Esophagus squamous epithelium (tissue), 5 donors: ENCODE measurements at places on chromosomes 2 and 18.

DNA sequence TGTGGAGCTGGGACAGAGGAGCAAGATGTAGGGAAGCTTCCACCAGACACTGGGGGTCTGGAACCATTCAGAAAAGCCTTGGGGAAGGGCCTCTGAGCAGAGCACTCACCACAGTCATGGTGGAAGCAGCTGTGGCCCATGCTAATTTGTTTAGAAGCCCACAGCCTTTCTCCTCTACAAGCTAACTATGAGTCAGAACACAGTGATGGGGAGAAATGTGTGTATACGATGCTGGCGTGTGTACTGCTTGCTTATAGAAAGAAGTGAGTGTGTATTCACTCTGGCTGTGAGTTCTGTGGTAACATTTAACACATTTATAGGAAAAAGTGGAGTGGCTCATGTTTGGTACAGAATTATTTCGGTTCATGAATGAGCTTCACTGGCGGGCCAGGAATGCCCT lies 157.0 kb upstream of the ACAA2 start:
- no peak for DNase-seq

- no peak for DNase-seq
Observed at GRCh38 chr2:227057060-227057459, 106.9 kb downstream of the COL4A4 start.

DNA sequence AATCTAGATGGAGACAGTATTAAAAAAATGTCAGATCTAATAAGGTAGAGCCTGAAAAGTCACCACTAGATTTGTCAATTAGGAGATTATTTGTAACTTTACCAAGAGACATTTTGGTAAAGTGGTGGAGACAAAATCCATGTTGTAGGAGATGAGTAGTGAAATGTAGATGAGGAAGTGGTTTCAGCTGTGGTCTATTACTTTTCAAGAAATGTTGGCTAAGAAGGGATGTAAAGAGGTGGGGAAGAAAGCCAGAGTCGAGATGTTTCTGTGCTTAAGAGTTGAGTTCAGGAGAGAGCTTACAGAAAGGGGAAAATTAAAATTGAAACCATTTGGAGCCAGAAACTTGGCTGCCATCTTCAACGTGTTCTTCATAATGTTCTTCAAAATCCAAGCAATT lies 22.2 kb downstream of the ACVR2A start:
- DNase-seq = no peak

DNA sequence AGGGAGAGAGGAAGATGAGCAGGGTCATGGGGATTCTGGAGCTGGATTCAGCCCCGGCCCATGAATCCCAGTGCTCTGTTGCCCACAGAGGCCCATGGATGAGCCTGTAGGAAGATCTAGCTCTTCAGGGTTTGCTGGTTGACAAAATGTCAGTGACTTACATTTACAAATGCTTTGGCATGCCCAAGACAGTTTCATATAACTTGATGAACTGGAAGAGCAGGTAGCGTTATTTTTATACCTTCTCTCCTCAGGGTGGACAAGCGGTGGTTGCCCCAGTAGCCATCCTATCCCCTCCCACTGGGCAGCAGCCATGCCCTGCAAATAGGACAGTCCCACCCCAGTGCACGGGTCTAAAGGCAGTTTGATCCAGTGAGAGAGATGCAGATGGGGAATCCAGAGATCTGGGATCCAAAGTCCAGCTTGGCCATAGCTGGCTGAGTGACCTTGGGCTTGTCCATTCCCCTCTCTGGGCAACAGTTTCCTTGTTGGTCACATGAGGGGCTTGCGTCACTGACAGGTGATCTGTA lies 21.5 kb upstream of the KCNK3 start:
- no peak for DNase-seq

DNA sequence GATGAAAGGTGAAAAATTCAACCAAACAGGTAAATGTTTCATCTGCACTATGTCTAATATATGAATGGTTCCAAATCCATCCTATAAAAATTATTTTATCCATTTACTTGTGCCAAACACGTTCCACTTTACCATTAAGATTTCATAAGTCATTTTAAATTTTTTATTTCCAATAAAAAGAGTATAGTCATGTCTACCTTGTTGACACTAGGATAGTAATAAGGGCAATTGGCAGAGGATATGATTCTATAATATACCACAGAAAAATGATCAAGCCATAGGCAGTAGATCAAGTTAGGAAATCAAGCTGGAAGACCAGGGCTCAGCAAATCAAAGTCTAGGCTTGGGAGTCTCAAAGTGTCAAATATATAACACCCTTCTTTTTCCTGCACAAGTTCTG lies 384.3 kb downstream of the METTL4 start:
- no peak for DNase-seq

GRCh38 chr2:165390875-165391274 lies 78.6 kb upstream of the CSRNP3 start:
- DNase-seq = no peak

- DNase-seq = no peak
Observed at GRCh38 chr2:241859436-241860183, 916 bp upstream of the PDCD1 start.

DNA sequence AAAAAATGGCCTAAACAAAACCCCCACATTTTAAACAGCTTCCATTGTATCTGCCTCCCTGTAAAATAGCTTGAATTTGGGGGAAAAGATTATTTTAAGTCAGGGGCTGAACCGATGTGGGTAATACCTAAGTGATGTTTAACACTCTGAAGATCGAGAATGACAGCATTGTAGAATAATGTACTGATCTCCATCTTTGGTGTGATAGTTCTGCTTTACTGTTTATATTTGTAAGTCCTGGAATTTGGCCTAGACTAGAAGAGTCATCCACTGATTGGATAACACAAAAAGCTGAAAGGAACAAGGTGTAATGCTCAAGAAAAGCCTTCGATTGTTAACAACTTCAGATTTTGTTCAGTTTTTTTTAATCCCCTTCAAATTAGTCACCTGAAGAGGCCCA lies 53.8 kb upstream of the CCDC68 start:
- DNase-seq = no peak

- DNase-seq = no peak
Observed at GRCh38 chr2:150475479-150476250, 11.8 kb downstream of the RND3 start.

DNA sequence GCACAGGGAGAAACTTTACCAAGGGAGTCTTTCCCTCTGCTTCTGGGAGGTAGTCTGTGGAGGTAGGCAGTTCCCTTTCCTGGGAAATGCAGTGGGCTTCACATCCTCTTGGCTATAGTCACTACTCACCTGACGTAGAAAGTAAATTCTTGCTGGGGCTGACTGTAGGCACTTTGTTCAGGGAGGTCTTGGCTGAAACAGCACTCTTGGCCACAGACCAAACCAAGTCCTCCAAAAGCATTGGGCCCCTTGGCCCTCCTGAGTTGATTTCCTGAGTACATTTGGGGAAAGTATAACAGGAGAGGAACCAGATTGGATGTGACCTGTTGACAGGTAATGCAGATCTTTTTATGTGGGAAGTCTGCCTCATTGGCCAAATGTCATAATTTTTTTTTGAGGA lies 108.9 kb downstream of the MGAT5 start:
- DNase-seq = no peak

DNA sequence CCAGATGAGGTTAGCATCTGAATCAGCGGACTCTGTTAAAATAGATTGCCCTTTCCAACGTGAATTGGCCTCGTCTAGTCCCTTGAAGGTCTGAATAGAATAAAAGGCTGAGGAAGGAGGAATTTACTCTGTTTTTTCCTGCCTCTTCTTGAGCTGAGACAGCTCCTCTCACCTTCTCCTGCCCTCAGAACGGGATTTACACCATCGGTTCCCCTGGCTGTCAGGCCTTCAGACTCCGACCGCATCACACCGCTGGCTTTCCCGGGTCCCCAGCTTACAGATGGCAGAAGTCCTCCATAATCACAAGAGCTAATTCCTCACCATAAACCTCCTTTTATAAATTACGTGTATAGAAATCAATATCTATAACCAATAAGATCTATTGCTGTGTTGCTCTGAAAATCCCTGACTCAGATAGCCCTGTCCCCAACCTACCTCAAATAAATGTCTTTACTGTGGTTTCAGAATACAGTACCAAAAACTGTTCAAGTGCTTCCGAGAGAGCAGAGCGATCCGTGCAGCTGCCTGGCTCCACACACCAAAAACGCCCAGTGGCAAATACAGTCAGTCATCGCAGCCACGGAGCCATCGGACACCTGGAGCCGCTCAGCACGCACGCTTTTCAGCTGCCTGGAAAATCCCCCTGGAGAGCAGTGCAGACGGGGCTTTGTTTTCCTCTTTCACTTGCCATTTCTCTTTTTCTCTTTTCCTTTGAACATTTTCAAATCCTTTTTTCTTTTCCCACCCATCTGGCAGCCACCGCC lies 196.9 kb downstream of the NRP2 start:
- no peak for DNase-seq

DNA sequence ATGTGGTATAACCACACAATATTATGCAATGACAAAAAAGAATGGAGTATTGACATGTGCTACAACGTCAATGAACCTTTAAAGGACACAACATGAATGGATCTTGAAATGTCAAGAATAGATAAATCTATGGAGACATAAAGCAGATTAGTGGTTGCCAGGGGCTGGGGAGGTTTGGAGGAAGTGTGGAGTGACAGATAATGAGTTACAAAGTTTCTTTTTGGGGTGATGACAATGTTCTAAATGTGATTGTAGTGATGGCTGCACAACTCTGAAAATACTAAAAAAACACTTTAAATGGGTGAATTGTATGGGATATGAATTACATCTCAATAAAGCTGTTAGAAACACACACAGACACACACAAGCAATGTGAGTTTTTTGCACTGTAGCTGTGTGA lies 37.4 kb upstream of the C1D start:
- no peak for DNase-seq

DNA sequence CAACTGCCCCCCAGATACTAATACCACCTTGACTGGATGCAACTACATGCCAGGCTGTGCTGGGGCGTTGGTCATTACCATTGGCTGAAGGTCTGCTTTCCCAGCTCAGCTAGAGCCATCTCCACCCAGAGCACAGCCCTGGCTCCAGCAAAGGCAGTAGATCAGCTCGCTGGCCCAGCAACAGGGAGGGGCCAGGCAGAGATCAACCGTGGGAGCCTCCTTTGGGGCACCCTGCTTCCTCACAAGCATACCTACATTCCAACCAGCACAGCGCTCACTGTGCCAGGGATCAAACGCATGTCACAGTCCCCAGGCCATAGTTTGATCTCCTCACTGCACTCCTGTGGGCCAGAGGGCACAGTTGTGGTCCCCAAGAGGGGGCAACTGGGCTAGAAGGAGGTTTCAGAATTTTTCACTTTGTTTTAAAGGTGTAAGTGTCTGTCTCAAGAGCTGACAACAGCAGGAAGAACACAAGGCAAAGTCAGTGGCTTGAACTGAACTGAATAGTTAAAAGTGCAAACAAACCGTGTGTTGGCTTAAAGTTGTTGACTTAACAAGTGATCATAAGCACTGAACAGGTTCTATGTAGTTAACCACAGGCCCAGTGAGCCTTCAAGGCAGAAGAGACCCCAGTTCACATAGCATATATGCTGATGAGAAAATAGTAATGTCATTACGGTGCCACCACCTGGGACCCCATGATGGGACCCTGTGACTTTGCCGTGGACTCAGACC lies 70.1 kb upstream of the BZW1 start:
- DNase-seq = no peak

- no peak for DNase-seq
Observed at GRCh38 chr2:193348055-193348454, 1153.3 kb upstream of the TMEFF2 start.

GRCh38 chr2:233769260-233769659 lies 8.9 kb upstream of the MROH2A start:
- no peak for DNase-seq

- no peak for DNase-seq
Observed at GRCh38 chr2:225487878-225488416, 88.4 kb downstream of the NYAP2 start.

DNA sequence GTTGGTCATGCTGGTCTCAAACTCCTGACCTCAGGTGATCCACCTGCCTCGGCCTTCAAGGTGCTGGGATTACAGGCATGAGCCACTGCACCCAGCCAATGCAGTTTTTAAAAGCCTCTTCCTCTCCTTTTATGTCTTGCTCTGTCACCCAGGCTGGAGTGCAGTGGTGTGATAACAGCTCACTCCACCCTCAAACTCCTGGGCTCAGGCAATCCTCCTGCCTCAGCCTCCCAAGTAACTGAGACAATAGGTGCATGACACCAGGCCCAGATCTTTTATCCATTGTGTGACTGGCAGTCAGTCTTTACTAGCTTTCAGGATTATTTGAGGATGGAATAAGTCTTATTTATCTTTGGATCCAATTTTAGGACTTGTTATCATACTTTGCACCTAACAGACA lies 13.2 kb downstream of the KCTD18 start:
- no peak for DNase-seq

DNA sequence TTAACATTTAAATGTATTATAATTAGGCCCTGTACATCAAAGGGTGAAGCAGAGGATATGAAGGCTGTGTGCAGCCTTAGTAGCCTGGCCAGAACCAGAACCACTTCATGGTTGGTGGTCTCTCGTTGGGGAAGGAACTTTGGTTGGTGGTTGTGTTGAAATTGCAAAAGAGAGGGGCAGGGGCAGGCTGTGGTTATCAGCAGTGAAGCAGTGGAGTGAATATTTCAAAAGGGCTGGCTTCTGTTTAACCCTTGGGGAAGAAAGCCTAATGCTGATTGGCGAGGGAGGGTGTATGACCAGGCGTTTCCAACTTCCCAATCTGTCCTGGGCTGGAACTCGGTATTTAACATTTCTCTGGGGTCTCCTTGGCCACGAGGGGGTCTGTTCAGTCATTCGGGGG lies 51.2 kb upstream of the LYPD6B start:
- DNase-seq = no peak

- no peak for DNase-seq
Observed at GRCh38 chr2:26008851-26009566, 24.9 kb upstream of the RAB10 start.

DNA sequence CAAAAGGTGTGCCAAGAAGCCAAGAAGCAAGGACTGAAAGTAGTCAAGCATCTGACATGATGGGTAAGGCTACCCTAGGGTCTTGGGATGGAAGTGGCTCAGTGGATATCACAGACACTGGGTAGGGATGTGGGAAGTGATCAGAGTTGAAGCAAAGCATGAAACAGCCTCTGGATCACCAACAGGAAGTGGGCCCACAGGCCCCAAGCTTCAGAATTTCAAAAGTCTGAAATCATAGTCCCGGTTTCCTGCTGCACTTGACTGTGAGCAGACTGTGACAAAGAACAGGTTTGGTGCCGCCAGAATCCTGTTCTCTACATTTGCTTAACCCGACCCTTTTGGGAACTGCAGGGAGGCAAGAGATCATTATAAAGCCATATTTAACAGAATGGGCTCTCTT lies 57.4 kb downstream of the SP100 start:
- DNase-seq = no peak

DNA sequence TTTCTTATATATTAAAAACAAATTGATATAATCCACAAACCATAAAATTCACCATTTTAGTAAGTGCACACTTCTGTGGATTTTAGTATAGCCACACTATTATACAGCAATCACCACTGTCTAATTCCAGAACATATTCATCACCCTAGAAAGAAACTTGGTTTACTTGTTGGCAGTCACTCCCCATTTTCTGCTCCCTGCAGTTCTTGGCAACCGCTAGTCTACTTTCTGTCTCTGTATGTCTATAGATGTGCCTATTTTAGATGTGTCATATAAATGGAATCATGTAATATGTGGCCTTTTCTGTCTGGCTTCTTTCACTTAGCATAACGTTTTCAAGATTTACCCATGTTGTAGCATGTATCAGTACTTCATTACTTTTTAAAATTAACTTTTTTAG lies 5.7 kb downstream of the CKAP2L start:
- no peak for DNase-seq

- DNase-seq = no peak
Observed at GRCh38 chr2:152420936-152421335, 86.0 kb downstream of the FMNL2 start.

GRCh38 chr2:206876216-206876860 lies 63.0 kb upstream of the CPO start:
- no peak for DNase-seq
